Stimulated activated CD4-positive, alpha-beta T cell treated with anti-CD3 and anti-CD28 coated beads, Interleukin-2, amount 100 ng/mL, for 4 hours (primary cell): ENCODE measurements at places on chromosomes 5 and 9.
A peak's percentile ranks its signal among the peaks of the same experiment; 100 is the strongest.

GRCh38 chr9:2158111-2158610 is 143.0 kb downstream of the SMARCA2 start:
- peak; percentile 27 for DNase-seq

DNA sequence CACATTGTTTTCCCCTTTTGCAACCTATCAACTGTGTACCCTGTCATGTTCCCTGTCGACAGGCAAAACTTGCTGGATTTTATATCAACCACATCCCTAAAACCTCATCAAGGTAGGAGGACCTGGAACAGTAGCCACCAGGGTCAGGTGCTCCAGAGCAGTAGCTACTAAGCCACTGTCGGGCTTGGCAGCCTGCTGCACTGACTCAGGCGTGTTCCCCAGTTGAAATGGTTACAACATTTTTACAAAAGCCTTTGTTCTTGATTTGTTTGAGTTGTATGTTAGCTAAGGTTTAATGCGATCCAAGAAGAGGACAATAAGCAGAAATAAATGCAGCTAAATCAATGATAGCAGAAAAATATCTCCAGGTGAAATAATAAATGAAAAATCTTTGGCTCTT is 407.4 kb upstream of the TLE4 start:
- DNase-seq = no peak

- DNase-seq = no peak
These were observed 107.6 kb upstream of the CPEB4 start for GRCh38 chr5:173780235-173781234.

GRCh38 chr5:141919218-141920119 is 4.2 kb upstream of the DELE1 start:
- DNase-seq = no peak

DNA sequence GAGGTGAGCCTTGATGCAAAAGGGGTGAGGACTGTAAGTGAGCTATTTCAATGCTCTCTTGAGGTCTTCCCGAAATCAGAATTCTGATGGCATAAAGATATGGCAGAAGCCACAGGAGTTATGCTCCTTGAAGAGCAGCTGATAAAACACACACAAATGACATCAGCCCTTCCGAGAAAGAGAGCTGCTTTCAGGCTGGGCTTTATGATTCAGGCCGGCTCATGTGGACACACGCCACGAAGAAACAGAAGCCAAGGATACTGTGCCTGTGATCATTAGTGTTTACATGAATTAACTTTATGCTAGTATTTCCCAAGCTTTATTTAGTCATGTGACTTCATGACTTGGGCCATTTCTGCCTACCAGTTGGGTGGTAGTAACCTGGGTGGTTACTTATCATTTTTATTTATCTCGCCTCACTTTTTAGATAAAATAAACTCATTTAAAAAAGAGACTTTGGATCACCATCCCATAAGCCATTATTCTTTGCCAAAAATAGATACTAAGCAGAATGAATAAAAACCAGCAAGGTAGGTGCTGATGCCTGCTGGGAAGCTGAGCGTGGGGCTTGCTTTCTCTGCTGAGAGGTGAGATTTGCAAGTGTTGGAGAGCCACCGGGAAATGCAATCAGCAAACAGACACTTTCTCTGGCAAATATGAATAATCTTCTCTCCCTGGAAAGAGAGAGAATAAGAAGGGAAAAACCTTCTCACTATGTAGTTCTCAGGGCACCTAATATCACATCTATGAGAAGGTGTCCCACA is 73.0 kb upstream of the SLC25A51 start:
- no peak for DNase-seq
